Bone marrow (tissue), 2 donors: ENCODE measurements at places on chromosomes 7 and 10.
A peak's percentile ranks its signal among the peaks of the same experiment; 100 is the strongest.

GRCh38 chr7:1460821-1461645 lies 1.8 kb upstream of the MICALL2 start:
- no peak for DNase-seq

DNA sequence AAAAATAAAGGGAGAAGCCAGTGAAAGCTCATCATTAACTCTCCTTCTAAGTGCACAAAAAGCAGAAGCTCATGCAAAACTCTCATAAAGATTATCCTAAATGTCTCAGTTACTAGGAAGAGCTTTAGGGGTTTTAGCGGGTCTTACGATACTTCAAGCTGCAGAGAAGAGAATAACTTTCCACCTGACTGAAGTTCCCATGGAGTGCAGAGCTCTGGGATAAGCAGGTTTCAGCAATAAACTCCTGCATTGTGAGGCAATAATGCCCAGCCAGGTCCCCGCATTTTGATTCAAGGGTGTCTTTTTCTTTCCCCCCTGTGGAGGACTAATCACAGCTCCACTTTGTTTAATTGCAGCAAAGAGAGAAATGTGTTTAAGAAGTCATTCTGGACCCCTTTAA lies 241.9 kb upstream of the SP8 start:
- DNase-seq, result no peak

- no peak for DNase-seq
Observed at GRCh38 chr10:16644146-16644545, 122.5 kb upstream of the C1QL3 start.

DNA sequence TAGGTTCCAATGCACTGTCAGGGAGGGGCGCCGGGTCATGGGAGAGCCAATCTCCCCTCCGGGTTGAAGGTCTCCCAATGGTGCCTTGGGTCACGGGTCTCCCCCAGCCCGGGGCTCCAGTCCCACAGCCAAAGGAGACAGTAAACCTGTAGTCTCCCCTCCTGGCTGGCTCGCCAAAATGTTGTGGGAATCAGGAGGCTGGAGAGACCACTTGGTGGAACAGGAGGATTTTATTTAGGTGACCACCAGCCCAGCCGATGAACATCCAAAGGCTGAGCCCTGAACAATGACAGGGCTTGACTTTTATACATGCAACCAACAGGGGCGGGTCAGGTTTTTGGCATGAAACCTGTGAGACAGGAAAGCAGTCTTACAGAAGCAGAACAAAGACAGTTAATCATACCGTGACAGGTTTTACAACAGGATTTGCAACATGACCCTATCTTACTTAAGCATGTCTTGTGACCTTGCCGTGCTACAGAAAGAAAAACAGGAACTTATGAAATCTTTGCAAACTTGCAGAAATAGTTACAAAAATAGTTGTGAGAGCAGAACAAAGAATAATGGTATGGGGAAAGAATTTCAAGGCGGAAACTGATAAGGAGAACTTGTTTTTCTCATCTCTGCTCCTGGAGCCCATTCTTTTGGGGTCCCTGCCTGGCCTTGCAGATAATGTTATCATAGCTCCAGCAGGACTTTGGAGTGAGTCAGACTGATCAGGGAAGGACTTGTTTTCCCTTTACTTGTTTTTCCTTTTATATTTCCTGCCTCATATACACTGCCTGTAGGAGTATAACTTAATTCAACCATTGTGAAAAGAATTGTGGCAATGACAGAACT lies 7.1 kb downstream of the ERV3-1 start:
- peak; percentile 79 for DNase-seq

DNA sequence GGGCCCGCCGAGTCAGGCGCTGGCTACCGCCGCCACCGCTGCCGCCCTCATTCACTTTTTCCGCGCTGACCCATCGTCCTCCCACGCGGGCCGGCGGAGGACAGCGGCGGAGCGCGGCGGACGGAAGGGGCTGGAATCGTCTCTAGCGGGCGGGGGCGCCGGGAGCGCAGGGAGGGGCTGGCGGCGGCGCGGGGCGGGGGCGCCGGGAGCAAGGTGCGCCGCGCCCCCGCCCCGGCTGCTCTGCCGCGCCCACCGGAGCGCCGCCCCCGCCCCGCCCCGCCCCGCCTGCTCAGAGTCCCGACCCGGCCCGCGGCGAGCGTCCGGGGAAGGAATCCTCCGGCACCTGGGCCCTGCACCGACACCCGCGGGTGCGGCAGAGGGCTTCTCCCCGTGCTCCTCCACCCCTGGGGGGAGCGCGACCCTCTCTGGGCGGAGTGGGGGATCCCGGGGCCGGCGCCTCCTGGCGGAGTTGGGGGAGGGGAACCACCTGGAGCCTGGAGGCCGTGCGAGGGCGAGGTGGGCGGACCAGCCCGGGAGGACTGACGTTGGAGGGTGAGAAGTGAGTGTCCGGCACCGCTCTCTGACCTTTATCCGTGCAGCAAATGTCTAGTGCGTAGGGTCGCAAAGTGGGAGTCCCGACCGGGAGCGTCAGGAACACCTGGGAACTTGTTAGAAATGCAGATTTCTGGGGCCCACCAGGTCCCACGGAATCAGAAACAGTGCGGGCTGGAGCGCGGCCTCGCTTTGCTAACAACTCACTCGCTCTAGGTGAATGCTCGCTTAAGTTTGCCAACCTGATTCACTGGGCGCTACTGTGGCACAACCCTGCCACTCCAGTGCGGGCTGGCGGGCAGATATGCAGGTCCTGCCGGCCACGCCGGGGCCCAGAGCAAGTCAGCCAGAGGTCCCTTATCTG lies at the start of gene COBL:
Gene COBL (minus strand): TSS at position 144 of the 916 bp plus-strand sequence. CDS start 176 bp downstream, outside the sequence.
- no peak for DNase-seq

- DNase-seq, result no peak
Observed at GRCh38 chr7:25731068-25731845, 420.7 kb upstream of the NFE2L3 start.

GRCh38 chr7:112540839-112541577 lies 60.2 kb downstream of the LSMEM1 start:
- DNase-seq, result no peak

GRCh38 chr10:22345301-22346095 lies at the start of gene SPAG6:
TSS of gene SPAG6 (plus strand) at chr10:22345496. CDS start at chr10:22345612, 116 bp downstream.
- no peak for DNase-seq

DNA sequence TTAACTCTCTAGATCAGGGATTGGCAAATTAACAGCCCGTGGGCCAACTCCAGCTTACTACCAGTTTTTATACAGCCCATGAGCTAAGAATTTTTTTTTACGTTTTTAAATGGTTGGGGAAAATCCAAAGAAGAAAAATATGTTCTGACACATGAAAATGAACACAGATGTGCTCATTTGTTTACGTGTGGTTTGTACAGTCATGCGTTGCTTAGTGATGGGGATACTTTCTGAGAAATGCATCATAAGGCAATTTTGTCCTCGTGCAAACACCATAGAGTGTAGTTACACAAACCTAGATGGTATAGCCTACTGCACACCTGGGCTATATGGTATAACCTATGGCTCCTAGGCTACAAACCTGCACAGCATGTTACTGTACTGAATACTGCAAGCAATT lies 8.3 kb upstream of the SMKR1 start:
- no peak for DNase-seq

GRCh38 chr10:77311186-77311585 lies 326.4 kb downstream of the KCNMA1 start:
- no peak for DNase-seq

- no peak for DNase-seq
Observed at GRCh38 chr7:132977234-132977633, 104.7 kb downstream of the CHCHD3 start.

DNA sequence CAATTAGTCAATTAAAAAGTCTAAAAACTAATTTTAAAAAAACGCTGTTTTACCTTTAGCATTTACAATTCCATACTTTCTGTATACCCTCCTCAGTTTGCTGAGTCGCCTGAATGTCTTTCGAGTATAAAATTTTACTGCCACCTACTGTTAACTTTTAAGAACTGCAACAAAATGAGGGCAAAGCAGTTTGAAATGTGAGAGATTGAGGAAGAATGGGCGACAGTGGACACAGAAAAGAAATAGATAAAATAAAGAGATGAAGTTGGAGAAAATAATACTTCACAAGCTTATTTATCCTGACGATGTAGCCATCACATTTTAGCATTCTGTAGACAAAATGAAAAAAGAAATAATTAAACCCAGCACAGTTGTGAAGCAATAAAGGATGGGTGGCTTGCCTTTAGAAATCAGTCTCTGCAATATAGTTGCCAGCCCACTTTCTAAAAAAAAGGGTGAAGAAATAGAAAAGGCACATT lies 110.8 kb upstream of the PTN start:
- peak; percentile 13 for DNase-seq

DNA sequence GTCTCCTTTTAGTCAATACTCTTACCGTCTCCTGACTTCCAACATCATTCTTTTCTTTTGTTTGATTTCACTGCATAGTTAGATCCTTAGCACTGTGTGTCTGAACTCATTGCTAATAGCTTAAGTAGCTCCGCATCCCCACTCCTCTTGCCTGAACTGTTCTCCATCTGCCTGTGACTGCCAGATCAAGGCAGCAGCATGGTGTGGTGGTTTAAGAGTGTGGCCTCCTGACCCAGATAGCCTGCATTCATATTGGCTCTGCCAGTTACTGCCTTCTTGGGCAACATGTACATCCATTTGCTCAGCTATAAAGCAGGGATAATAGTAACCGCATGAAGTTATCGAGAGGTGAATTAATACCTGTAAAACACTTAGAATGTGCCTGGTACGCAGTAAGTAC lies 50.8 kb downstream of the SUFU start:
- no peak for DNase-seq

DNA sequence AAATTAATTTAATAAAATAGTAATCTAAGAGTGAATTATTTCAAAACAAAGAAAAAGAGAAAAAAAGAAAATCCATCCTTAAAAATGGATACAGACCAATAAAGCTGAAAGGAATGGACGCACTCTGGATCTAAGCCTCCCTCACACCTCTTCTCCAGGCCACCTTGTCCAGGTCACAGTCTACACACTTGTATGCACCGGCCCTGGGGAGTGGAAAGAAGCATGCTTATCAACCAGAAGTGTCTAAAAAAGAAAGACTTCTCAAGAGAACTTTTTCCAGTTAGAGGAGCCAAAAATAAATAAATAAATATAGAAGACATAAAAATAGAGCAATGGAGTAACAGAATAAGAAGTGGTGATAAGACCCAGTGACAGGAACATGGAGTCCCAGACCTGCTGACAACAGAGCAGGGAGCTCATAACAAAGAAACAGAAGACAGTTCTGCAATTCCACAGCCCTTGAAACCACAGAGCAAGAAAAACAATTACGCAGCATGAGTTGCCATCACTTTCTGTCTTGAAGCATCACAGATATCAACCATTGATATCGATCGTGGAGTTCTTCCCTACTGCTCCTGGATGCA lies 311.7 kb upstream of the NFE2L3 start:
- no peak for DNase-seq

DNA sequence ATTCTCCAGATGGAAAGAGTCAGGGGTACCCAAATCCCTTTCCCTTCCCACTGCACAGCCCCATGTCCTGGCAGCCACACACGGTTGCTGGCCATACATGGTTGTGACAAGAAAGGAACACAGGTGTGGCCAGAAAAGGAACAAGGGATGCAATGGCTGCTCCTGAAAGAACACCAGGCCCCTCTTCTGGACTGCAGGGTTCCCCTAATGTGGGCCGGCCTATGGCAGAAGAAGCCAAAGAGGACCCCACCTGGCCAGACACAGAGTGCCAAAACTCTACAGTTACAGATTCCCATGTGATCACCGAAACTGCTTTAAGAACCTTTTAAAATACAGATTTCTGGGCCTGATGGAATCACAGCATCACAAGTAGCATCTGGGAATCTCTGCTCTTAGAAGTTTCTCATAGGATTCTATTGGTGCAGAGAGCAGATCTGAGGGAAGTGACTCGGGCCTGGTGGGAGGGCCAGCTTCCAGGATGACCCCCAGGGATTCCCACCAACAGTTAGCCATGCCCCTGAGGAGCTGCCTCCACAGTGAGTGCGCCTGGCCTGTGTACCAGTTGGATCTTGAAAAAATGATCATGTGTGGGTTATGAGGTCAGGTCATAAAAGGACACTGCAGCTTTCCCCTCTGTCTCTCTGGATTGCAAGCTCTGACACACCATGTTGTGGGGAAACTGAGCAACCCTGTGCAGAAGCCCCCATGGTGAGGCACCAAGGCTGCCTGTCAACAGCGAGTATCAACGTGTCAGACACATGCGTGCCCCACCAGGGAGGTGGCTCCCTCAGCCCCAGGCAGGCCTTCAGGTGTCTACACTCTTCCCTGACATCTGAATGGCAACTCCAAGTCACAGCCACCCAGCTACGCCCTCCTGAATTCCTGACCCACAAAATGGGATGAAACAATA lies 89.6 kb upstream of the LANCL2 start:
- no peak for DNase-seq

GRCh38 chr10:132702601-132703418 lies 83.1 kb downstream of the NKX6-2 start:
- DNase-seq, result no peak

- DNase-seq, result no peak
Observed at GRCh38 chr10:132960071-132960472, 17.7 kb upstream of the CFAP46 start.

- peak; percentile 54 for DNase-seq
Observed at GRCh38 chr10:6642876-6643275, 62.8 kb upstream of the PRKCQ start.

DNA sequence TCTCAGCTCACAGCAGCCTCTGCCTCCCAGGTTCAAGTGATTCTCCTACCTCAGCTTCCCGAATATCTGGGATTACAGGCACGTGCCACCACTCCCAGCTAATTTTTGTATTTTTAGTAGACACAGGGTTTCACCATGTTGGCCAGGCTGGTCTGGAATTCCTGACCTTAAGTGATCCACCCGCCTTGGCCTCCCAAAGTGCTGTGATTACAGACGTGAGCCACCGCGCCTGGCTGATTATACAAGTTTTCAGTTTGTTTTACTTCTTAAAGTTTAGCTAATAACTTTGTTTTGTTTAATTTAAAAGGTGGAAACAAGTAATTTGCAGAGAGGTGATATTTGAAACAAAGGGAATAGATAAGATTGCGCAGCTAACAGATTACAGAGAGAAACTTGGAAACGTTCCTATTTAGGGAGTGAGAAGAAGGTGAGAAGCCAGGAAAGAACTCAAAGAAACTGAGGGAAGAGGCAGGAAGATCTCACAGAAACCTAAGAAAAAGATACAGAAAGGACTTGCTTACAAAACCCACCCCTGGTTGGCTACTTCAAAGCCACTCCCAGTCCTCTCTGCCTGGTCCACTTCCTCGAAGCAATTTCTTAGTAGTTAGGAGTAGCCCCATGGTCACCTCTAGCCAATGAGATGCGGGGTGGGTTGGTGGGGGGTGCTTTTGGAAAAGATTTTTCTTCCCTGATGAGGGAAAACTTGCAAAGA lies 15.0 kb upstream of the PDLIM1 start:
- DNase-seq, result no peak

DNA sequence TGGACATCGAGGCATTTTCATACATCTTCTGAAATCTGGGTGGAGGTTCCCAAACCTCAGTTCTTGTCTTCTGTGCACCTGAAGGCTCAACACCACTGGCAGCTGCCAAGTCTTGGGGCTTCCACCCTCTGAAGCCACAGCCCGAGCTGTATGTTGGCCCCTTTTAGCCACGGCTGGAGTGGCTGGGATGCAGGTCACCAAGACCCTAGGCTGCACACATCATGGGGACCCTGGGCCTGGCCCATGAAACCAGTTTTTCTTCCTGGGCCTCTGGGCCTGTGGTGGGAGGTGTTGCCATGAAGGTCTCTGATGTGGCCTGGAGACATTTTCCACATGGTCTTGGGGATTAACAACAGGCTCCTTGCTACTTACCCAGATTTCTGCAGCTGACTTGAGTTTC lies 62.1 kb downstream of the INPP5A start:
- DNase-seq, result no peak
